ENCODE measurements at places on chromosomes 1 and 21.
A peak's percentile ranks its signal among the peaks of the same experiment; 100 is the strongest.

DNA sequence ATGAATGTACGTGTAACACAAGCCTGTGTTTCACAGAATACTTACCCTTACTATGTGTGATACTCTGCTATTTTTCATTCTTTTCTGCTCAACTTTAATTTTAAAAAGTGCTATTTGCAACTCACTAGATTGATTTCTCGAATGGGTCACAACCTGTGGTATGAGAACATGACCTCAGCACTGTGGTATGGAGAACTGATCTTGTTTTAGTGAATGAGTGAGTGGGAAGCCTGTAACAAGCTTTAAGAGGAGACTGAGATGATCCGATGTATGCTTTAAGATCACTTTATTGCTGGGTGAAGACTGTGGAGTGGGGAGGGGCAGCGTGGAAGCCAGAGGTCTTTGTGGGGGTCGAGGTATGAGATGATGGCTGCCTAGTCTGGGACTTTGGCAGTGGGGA, 21.6 kb downstream of the MECR start:
- DNase-seq, result no peak

GRCh38 chr1:50972766-50973165, 2.7 kb downstream of the CDKN2C start:
- DNase-seq, result peak; percentile 21

- DNase-seq, result no peak
These were observed 43.1 kb upstream of the PIGC start for GRCh38 chr1:172486805-172487454.

GRCh38 chr1:196858811-196859210, 29.0 kb upstream of the CFHR4 start:
- no peak for DNase-seq

GRCh38 chr1:157073944-157074685, 25.5 kb downstream of the ETV3L start:
- DNase-seq, result no peak

- no peak for DNase-seq
These were observed 21.4 kb downstream of the PEA15 start for GRCh38 chr1:160226623-160227022.

DNA sequence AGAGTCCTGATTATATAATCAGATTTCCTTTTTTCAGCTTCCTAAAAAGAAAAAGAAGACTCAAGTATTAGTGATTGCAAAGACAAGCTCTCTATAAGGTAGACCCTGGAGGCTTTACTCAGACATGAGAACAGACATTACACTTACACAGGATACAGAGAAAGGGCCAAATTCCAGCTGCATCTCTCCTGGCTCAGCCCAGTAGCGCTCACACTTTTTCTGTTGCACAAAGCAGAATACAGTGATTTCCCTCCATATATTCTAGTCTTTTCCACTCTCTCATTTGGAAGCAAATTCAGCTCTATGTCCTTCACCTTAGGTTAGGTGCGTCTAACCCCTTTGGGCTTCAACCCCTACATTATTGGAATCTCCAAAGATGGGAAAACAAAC, 15.1 kb downstream of the PTPN22 start:
- no peak for DNase-seq

GRCh38 chr21:40466893-40467483, 380.0 kb downstream of the DSCAM start:
- peak; percentile 9 for DNase-seq

GRCh38 chr1:10891091-10891490, 94.6 kb upstream of the CASZ1 start:
- DNase-seq, result no peak

GRCh38 chr1:22578732-22579361, 15.6 kb downstream of the EPHA8 start:
- no peak for DNase-seq

GRCh38 chr1:110438893-110439292, 12.1 kb upstream of the PROK1 start:
- DNase-seq, result no peak

- DNase-seq, result no peak
These were observed 791 bp downstream of the USP24 start for GRCh38 chr1:55214212-55214933.

DNA sequence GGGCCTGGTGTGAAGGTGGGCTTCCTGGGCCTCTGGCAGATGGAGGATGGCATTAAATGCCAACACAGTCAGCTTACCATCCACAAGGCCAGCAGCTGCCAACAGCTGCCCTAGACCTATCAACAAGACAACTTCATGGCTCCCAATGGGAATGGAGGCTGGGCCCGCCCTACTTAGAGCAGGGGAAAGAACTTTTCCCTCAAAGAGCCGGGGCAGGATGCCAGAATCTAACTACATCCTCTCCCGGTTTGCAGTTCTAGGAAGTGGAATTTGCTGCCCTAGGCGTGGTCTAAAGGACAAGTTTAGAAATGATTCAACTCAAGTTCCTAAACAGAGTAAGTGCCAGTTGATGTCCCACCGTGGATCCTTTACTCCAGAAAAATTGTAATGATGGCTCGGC, 13.1 kb downstream of the ICMT start:
- DNase-seq, result no peak

GRCh38 chr21:38668067-38668466, 137.7 kb upstream of the ETS2 start:
- no peak for DNase-seq

DNA sequence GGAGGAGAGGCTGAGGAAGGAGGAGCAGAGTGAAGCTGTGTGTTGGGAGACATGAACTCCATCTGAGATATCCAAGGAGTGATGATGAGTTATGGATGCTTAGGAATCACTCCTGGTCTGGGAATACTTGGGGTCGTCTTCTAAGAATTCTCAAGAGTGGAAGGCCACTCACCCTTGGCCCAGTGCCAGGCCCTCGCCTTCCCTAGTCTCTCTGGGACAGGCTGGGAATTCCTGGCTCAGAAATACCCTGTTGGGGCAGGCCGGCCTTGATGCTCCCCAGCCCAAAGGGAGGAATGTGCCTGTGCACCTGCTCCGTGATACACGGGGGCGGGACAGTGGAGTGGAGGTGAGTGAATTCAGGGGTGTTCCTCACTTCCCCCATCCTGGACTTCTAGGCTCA, 12.6 kb upstream of the LMNA start:
- no peak for DNase-seq

DNA sequence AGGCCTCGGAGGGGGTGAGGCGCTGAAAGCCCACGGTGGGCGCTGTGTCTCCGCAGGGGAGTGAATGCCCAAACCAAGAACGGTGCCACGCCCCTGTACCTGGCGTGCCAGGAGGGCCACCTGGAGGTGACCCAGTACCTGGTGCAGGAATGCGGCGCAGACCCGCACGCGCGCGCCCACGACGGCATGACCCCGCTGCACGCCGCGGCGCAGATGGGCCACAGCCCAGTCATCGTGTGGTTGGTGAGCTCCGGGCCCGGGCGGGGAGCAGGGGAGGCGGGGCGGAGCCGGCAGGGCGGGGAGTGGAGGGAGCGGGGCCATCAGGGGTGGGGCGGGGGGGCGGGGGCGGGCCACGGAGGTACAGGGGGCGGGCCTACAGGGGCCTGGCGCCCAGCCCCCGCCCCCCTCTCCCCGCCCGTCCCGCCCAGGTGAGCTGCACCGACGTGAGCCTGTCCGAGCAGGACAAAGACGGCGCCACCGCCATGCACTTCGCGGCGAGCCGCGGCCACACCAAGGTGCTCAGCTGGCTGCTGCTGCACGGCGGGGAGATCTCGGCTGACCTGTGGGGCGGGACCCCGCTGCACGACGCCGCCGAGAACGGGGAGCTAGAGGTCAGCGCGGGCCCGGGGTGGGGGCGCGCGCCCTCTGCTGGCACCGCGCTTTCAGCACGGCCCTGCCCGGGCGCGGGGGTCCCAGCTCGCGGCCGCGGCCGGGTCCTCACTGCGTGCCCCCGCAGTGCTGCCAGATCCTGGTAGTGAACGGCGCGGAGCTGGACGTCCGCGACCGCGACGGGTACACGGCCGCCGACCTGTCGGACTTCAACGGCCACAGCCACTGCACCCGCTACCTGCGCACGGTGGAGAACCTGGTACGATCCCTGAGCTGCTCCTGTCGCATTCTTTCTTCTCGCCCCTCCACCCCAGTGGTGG, 15.9 kb downstream of the ESPN start:
- DNase-seq, result no peak

- no peak for DNase-seq
These were observed 49.8 kb upstream of the WLS start for GRCh38 chr1:68281946-68282615.

DNA sequence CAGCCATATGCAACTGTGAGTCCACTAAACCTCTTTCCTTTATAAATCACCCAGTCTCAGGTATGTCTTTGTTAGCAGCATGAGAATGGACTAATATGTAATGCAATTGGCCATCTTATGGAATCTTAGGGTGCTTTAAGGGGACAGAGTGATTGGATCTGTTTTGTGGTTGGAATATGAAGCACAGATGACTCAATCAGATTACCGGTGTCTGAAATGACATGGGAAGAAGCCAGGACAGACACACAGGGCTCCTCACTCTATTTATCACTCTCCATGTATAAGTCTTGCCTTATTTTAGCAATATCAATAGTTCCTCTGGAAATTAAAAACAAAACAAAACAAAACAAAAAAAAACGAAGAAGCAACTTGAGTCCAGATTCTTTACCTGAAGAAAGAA, 12.9 kb downstream of the KCNJ6 start:
- DNase-seq, result no peak

GRCh38 chr1:940107-941014, 16.6 kb downstream of the SAMD11 start:
- DNase-seq, result no peak

GRCh38 chr1:228527596-228527995, 40.4 kb downstream of the RNF187 start:
- DNase-seq, result no peak

GRCh38 chr1:19347533-19348172, 35.5 kb downstream of the SLC66A1 start:
- DNase-seq, result peak; percentile 22

- DNase-seq, result no peak
These were observed 229.2 kb upstream of the KCNK2 start for GRCh38 chr1:214853340-214853739.

- no peak for DNase-seq
These were observed 23.8 kb downstream of the C21orf91 start for GRCh38 chr21:17795146-17796036.

DNA sequence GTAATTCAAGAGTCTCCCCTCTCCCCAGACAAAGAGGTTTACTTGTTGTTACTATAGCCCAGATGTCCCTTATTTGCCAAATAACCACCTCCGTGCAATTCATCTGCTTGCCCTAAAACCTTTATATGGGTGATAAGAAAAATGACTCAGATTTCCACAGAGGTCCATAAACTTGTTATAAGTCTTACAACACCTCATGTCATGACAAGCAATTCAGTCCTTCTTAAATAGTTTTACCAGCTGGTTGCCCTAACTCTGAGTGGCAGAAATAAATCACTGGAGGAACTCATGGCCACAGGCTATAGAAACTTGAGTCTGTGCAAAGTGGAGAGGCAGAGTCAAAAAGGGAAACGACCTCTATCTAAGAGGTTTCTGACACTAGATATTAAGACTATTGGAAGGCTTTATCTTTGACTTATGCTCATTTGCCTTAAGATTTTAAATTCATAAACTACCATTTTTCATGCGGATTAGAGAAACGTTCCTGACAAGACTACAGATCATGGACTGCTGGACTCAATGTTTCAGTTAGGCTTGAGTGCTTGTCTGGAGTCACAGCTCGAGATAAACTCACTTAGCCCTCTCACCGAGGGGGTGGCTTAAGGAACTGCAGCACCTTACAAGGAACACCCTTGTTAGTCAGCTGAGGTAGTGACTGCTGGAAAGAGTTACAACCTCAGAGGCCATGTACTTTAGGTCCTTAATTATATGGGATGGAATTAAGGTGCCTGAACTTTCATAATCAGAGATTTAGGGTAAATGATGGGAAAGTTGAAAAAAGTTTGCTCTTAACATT, 662.5 kb upstream of the USP24 start:
- no peak for DNase-seq

DNA sequence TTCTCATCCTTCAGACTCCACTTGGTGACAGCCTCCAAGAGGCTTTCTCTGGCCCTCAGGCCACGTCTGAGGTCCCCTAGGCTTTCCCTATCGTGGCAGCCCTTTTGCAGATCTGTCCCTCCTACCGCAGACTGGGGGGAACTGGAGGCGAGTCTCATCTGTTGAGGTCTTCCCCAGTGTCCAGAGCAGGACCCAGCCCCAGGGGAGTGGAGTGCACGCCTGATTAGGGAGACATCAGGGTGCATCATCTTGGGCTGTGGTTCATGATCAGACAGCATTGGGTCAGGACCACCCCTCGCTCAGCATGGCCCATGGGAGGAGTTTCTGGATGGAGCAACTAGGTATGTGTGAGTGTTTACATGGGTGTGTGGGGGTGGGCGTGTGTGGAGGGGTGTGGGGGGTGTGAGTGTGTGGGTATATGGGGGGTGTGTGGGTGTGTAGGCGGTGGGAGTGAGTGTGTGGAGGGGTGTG, 8.5 kb upstream of the MATN1 start:
- DNase-seq, result no peak

DNA sequence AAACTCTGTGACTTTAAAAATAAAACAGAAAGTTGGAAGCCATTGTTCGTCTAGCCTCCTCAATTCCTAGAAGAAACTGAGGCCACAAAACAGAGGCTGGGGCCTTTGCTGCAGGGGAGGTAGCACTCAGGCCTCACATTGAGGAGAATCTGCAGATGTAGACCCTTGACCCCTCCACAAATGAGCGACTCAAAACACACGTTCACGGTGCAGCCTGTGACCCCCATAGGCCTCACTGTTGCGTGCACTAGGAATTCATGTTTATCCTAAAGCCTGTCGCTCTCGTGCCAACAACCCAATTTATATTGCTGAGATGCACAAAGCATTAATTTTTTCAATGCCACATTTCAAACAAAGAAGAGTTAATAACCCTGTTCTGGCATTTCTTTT, 5.6 kb downstream of the TMEM51 start:
- no peak for DNase-seq

DNA sequence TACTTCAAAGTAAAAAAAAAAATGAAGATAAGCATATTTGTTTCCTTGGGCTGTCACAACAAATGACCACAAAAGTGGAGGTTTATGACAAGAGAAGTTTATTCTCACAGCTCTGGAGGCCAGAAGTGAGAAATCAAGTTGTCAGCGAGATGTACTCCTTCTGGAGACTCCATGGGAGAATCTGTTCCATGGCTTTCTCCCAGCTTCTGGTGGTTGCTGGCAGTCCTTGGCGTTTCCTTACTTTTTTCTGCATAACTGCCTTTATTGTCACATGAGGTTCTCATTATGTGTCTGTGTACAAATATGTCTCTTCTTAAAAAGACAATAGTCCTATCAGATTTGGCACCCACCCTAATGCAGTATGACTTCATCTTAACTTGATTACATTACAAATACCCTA, 398.3 kb downstream of the KCNT2 start:
- DNase-seq, result no peak

GRCh38 chr1:66311092-66311491, 222.9 kb upstream of the SGIP1 start:
- DNase-seq, result no peak

DNA sequence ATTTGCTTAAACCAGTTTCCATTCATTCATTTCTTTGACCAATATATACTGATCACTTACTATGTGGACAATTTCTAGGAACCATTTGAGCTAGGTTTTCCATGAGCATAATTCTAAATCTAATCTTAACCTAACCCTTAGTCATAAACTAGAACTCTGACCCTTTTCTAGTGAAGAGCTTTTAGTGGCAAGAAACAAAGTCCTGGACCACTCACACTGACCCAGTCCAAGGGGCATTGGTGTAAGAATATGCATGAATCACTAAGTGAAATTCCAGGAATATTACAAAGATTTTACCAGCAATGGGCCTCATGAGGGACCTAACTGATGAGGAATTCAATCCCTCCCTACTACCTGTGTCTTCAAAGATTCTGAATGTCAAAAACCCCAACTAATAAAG, 40.6 kb upstream of the SLC2A1 start:
- DNase-seq, result no peak

GRCh38 chr1:61254634-61255357, 172.4 kb downstream of the NFIA start:
- DNase-seq, result no peak
